ENCODE measurements at places on chromosomes 2 and 18. TPM values are rescaled to one million over a fixed set of nuclear protein-coding genes. Genes with fewer than 3 reads are reported as not detected.

Gene FEV
- not detected for total RNA-seq

Gene OTX1
- total RNA-seq, result not detected

Gene STAT4
- 12.7 TPM for total RNA-seq

Gene TDRD15
- total RNA-seq, result not detected

Gene ACADL
- 2.0 TPM for total RNA-seq

Gene SALL3
- 0.17 TPM for total RNA-seq

Gene IL36G
- total RNA-seq, result not detected

Gene SERPINB13
- not detected for total RNA-seq

Gene AQP12B
- not detected for total RNA-seq

- no peaks in the 10 kb centered on the region for H3K27me3 ChIP-seq
- peak overlapping the region; percentile 73 for H3K27ac ChIP-seq
- peaks cover 14% of the 10 kb centered on the region for H3K4me1 ChIP-seq
- no peaks in the 10 kb centered on the region for H3K36me3 ChIP-seq
- H3K4me3 ChIP-seq, result peak overlapping the region; percentile 5
- peak; percentile 77 for DNase-seq
Observed at GRCh38 chr2:230130668-230131364, 62.1 kb upstream of the SLC16A14 start.

GRCh38 chr2:161321944-161322648 lies 13.9 kb downstream of the PSMD14 start:
- no peaks in the 10 kb centered on the region for H3K36me3 ChIP-seq
- no peak overlapping the region for H3K27ac ChIP-seq
- no peaks in the 10 kb centered on the region for H3K4me1 ChIP-seq

- no peaks in the 10 kb centered on the region for H3K4me1 ChIP-seq
- DNase-seq, result no peak
- no peak overlapping the region for H3K4me3 ChIP-seq
- H3K27me3 ChIP-seq, result no peaks in the 10 kb centered on the region
- H3K36me3 ChIP-seq, result no peaks in the 10 kb centered on the region
Observed at GRCh38 chr2:208609166-208609804, 202.7 kb downstream of the PTH2R start.

DNA sequence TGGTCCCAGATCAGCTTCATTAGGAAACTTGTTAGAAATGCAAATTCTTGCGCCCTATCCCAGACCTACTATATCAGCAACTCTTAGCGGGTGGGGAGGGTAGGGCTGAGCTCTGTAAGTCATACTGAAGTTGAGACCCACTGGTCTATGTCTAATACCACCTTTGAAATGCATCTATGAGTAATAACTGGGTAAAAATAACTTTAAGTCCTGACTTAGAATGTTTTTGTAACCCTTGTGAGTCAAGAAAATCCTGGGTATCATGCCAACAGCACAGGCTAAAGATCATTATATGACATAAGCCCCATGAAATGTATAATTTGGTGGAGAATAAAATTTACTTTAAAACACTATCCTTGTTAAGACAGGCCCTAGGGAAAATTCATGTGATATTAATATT lies 41.4 kb downstream of the PRKD3 start:
- H3K27ac ChIP-seq, result no peak overlapping the region
- DNase-seq, result no peak
- H3K27me3 ChIP-seq, result no peaks in the 10 kb centered on the region
- H3K36me3 ChIP-seq, result peaks cover 70% of the 10 kb centered on the region
- H3K4me3 ChIP-seq, result no peak overlapping the region

DNA sequence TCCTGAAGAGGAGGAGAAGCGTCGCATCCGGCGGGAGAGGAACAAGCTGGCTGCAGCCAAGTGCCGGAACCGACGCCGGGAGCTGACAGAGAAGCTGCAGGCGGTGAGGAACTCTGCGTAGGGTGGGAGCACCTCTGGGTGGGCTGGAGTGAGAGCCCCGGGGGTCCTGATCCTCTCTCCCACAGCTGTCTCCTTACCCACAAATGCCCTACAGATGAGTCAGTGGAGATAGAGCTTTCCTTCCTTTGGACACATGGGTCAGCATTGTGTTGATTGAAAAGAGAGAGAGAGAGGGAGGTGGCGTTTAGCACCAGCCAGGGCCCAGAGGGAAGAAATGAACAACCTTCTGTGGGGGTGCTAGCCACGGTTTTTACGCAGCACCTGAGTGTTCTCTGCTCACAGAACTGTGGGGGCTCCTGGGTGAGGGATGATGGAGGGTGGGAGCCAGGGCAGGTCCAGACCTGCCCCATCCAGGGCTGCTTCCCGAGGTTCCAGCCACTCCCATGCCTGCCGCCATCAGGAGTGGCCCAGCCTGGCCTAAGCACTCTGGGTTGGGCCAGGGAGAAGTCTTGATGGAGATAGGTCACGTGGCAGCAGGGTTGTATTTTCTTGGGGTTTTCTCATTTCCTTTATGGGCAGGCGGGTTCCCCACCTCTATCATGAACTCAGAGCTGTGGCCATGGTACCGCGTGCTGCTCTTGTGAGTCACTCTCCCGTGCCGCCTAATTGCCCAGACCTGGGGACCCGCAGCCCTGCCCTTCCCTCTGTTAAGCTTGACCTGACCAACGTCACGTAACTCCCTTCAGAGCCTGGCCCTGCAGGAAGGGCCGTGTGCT lies 16.3 kb downstream of the FOSL2 start:
- DNase-seq, result no peak
- peaks cover 33% of the 10 kb centered on the region for H3K4me1 ChIP-seq
- no peak overlapping the region for H3K27ac ChIP-seq
- peaks cover 9% of the 10 kb centered on the region for H3K36me3 ChIP-seq
- H3K4me3 ChIP-seq, result no peak overlapping the region

DNA sequence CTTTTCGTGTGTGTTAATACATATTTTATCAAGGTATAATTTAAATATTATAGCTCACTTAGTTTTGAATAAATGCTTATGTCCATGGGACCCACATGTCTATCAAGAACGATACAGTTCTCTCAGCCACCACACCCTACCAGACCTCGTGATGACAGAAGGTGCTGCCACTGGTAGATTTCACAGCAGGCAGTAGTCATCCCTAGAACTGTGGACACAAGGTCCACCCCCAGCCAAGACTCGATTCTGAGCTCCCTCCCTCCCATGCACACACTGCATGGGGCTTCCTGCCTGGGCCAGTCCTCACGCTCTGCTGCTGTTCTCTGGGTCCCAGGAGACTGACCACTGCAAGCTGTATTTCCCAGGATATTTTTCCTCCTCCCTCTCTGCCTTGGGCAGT lies 26.5 kb upstream of the CREB1 start:
- H3K4me1 ChIP-seq, result peaks cover 57% of the 10 kb centered on the region
- DNase-seq, result peak; percentile 76
- H3K4me3 ChIP-seq, result no peak overlapping the region
- peak overlapping the region; percentile 59 for H3K27ac ChIP-seq
- no peaks in the 10 kb centered on the region for H3K36me3 ChIP-seq

DNA sequence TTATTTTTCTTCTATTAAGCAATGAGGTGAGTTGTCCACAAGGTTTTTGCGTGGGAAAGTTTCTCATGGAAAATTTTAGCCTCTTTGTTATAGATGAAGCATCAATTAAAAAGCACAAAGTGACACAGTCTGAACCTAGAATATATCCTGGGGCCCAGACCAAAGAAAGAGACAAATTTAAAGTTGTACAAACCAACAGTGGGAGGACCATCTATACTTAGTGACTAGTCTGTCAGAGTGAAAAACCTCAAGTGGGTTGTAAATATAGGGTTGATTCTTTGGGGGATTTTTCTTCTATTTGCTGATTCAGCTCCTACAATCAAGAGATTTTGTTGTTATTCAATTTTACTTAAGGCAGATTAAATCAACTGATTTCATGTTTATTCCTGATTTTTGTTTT lies 256.2 kb downstream of the SATB2 start:
- H3K36me3 ChIP-seq, result no peaks in the 10 kb centered on the region
- no peak overlapping the region for H3K27ac ChIP-seq
- H3K4me1 ChIP-seq, result no peaks in the 10 kb centered on the region
- no peaks in the 10 kb centered on the region for H3K27me3 ChIP-seq
- no peak for DNase-seq

- H3K36me3 ChIP-seq, result no peaks in the 10 kb centered on the region
- no peaks in the 10 kb centered on the region for H3K27me3 ChIP-seq
- H3K4me3 ChIP-seq, result no peak overlapping the region
- H3K27ac ChIP-seq, result no peak overlapping the region
Observed at GRCh38 chr2:226179010-226179409, 620.6 kb downstream of the IRS1 start.

DNA sequence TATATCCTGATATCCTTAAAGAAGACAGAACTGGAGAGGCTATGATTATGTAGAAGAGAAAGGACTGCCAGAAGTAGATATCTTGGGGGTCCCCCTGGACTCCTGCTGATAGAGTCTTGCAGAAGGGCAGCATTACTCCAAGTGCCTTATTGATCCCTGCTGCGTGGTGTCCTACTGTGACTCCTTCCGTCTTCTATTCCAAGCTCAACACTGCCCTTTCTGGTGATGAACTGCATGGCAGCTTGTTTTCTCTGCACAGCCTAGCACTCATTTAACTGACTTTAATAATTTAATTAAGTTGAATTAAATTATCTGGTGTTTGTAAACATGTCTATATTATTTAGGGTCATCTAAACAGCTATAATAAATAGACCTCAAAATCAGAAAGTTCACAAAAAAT lies 194.1 kb upstream of the DSEL start:
- DNase-seq, result no peak
- H3K36me3 ChIP-seq, result no peaks in the 10 kb centered on the region
- H3K4me1 ChIP-seq, result no peaks in the 10 kb centered on the region
- H3K4me3 ChIP-seq, result no peak overlapping the region
- no peaks in the 10 kb centered on the region for H3K27me3 ChIP-seq
- no peak overlapping the region for H3K27ac ChIP-seq

Data from heart left ventricle (tissue), 16 donors.